ENCODE measurements at places on chromosomes 3 and 15.

DNA sequence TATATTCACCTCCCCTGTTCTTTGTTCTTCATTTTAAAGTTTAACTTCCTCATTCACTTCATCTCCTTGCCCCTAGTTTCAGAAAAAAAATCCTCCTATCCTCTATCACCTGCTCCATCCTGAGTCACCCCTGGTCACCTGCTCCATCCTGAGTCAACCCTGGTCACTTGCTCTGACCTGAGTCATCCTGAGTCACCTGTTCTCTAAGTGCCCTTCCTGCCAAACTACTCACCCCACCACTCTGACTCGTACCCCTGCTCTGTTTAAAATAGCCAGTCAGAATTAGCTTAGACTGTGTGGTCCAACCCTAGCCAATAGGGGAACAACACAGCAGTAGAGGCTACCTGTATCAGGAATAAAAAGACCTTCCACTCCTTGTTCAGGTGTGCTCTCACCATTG is 716.9 kb downstream of the ZBBX start:
- no peak for DNase-seq

DNA sequence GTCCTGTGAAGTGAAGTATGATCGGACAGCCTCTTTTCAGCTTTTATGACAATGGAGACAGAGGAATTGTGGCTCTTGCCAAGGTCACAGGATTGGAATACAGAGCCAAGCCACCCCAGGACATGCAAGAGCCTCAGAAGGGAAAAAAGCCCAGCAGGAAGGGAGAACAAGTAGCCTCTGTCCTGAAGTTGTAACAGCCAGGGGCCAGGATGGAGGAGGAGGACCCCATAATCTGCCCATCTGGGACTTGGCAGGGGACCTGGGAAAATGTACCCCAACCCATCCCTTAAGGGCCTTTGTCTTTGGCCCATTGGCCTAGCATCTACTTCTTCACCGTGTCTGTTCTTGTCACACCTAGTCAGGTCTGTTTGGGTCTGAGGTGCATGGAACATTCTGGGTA is 60.4 kb upstream of the POLG start:
- no peak for DNase-seq

DNA sequence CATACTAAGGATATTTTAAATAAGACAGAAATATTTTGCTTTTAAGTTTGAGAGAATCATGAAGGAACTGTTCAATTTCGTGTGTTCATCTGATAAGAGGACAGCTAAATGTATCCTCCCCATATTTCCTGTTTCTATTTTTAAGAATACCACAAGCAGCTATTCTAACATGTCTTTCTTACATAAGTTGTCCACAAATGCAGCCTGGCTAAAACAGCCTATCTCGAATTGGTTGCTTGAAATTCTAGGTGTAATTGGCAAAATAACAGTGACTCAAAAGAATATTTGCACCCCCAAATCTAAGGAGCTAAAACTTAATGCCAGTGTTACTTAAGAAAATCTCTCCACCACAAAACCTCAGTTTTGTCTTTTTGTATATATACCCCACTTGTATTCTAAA is 35.0 kb downstream of the BTLA start:
- DNase-seq, result no peak

DNA sequence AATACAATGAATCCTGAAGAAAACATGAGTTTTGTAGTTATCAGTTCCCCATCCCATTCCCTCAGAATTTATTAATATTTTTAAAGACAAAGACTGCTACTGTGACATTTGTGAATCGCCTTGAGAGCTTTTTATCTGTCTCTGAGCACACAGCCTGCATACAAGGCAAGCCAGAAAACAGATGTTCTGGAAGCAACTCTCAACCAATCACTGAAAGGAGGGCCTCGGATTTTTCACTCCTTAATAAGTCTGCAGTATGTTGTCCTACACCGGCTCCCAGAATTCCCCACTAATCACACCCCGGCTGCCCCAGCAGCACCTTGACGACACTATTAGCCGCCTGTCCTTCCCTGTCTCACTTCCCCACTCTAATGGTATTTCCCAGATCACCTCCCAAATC is 138.5 kb downstream of the ZNF621 start:
- no peak for DNase-seq

- DNase-seq, result no peak
Observed at GRCh38 chr3:171132873-171133272, 106.4 kb upstream of the SLC2A2 start.

DNA sequence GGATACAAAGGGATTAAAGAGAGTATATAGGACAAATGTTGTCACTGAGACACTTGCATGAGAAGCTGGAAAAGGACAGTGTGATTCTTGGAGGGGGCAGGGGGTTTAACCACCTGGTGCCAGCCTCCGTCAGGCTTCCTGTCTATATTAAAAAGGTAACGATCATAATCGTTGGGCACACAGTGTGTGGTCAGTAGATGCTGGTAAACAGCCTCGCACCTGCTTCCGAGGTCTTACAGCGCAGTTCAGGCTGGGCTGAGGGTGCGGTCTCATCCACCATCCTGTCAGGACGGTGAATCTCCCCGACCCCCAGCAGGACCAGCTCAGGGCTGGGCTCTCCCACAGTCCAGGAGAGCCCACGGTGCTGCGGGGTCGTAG is 47.7 kb upstream of the SMAD6 start:
- no peak for DNase-seq

DNA sequence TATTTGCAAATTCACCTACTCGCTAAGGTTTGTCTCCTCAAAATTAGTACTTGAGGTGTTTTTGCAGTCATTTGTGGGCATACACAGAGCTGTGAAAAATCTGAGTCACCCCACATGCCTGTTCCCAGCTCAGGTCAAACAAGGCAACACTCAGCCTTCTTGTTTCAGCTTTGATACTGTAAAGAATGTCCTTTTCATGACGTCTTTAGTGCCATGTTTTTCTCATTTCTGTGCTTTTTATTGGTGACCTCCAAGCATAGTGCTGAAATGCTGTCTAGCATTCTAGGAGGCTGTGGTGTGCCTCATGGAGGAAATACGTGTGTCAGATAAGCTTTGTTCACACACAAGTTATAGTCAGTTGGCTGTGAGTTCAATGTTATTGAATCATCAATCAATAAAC is 8.8 kb downstream of the CAPN3 start:
- no peak for DNase-seq

DNA sequence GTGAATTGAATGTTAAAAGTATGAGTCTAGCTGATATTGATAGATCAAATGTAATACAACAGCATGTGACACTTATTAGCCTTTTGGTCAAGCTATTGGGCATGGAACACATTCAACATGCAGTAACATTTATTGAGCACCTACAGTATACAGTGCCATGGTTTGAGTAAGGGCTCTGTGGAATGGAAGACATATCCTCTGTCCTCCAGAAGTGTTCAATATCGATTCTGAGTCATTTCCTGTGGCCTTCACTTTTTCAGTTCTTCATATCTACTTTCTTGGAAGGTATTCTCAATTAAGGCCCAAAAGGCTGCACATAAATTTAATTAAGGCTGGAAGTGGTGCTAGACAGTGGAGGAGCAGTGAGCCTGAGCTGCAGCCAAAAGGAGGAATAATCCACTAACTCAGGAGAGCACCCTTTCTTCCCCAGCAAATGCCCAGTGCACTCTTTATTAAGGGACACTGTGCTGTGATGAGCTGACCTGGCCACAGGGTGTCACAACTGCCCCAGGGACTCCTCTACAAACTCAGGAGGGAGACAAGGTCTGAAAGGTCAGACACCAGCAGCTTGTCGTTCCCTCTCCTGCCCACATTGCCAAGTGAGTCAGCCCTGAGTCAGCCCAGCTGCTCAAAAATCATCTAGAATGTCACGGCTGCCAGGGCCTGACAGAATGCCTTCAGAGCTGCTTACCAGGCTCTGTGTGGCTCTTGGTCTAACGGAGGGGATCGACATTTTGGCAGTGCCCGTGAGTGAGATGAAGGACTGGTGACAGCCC is 544.8 kb downstream of the AGBL1 start:
- no peak for DNase-seq

- DNase-seq, result no peak
Observed at GRCh38 chr15:38335116-38335515, 82.5 kb downstream of the SPRED1 start.

- DNase-seq, result no peak
Observed at GRCh38 chr15:41790756-41791546, 16.7 kb downstream of the MAPKBP1 start.

DNA sequence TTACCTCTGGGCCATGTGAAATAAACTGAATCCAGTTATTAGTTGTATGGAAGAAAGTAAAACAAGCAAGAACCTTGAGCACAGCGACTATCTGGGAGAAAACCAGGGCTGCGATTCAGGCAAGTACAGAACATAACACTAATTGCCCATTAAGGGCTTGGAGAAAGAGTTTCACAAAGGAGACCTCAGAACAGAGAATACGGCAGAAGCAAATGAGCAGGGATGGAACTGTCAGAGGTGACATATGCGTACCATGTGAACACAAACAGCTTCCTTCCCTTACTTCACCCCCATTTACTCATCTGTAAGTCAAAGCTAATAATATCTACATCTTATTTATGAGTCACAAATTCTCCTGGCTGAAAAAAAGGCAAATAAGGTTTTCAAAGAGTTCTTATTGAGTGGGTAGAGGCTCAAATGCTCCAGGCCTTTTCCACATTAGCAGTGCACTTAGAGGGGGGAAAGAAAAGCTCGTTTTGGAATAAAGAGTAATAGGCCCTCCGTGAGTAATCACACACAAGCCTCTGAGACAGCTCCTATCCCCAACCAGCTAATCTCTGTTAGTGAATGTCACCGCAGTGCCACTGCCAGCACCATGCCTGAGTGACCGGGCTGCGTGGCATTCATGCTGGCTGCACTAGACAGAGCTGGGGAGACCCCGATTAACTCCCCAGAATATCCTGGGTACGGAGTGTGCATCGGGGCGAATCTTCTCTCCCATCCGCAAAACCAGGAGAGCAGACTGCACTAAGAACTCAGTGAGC is 2.6 kb downstream of the PCSK6 start:
- DNase-seq, result peak; percentile 52

GRCh38 chr15:70156671-70157271 is 59.1 kb upstream of the TLE3 start:
- DNase-seq, result no peak

- no peak for DNase-seq
Observed at GRCh38 chr3:13163848-13164382, 90.7 kb upstream of the IQSEC1 start.

DNA sequence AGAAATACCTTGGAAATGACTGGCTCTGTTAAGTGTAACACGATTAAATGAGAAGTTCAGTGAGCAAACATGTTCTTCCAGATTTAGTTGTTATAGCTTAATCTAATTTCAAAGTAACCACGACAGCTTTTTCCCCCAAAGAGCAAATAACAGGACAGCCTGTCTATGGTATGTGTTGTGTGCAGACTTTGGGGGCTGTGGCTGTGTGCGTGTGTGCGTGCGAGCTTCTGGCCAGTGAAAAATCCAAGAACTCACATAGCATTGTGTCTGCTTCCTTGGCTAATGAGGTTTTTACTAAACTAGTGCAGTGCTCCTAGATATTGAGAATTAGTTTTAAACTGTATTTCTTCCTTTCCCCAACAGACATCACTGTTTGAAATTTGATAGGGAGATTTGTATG is 167.1 kb downstream of the CACNA1D start:
- no peak for DNase-seq

GRCh38 chr3:194029846-194030245 is 106.1 kb upstream of the HES1 start:
- DNase-seq, result no peak

- no peak for DNase-seq
Observed at GRCh38 chr3:160135851-160136250, 89.4 kb upstream of the C3orf80 start.

DNA sequence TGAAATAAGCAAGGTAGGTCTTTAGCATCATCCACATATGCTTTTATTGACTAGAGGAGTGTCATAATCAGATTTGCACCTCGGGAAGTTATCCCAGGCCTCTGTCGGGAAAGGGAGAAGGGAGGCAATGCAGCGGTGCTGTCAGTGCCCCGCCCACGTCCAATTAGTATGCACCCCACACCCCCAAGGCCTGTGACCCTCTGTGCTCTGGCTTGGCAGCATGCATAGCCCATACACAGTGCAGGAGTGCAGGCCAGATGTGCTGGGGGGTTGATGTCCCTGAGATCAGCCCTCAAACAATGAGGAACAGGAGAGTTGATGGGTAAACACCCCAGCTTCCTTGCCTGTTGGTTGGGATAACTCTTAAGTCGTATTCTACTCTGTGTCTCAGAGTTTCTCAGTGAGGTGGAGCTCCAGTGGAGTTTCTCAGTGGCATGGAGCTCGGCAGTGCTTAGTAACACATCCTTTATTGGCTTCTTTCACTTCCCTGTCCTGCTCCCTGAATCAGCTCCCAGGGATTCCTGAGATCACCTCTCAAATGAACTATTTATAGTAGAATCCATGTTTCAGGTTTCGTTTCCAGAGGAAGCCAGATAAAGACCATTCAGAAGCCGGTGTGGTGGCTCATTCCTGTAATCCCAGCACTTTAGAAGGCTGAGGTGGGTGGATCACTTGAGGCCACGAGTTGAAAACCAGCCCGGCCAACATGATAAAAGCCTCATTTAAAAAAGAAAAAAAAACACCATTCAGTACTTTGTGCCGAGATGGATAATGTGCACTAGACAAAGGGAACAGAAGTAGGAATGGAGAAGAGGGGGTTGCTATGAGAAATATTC is 26.7 kb upstream of the NDUFB4 start:
- DNase-seq, result no peak

DNA sequence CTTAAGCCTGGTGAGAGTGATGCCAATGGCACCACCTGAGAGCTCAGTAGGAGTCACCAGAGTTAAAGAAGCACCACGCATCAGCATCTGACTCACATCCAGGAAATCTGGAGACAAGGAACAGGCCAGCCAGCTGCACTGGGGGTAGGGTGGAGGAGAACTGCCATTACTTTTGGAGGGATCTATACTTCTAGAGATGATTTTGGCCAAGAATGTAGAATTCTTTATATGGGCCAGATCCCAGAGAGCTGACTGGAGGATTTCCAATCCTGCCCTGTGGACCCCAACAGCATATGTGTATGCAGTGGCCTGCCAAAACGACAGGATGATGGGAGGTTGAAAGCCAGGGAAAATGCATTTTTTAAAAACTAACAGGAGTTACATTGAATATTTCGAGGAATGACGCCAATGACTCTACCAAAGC is 29.8 kb downstream of the CCR3 start:
- no peak for DNase-seq

- DNase-seq, result no peak
Observed at GRCh38 chr3:40387001-40387894, at the start of gene ENTPD3. ENTPD3 (plus strand) TSS chr3:40387184; CDS start chr3:40388058, 874 bp downstream.

- DNase-seq, result no peak
Observed at GRCh38 chr3:99634881-99635280, 3.5 kb upstream of the COL8A1 start.

GRCh38 chr15:69224383-69224782 is 63.9 kb downstream of the GLCE start:
- DNase-seq, result no peak

- DNase-seq, result no peak
Observed at GRCh38 chr15:58666957-58667356, 82.5 kb downstream of the ADAM10 start.

- no peak for DNase-seq
Observed at GRCh38 chr15:70151462-70151861, 53.7 kb upstream of the TLE3 start.

- DNase-seq, result no peak
Observed at GRCh38 chr15:75682181-75683135, 30.2 kb downstream of the CSPG4 start.
